Heart right ventricle (tissue), 16 donors: ENCODE measurements at places on chromosomes 7 and 10.
A peak's percentile ranks its signal among the peaks of the same experiment; 100 is the strongest.

DNA sequence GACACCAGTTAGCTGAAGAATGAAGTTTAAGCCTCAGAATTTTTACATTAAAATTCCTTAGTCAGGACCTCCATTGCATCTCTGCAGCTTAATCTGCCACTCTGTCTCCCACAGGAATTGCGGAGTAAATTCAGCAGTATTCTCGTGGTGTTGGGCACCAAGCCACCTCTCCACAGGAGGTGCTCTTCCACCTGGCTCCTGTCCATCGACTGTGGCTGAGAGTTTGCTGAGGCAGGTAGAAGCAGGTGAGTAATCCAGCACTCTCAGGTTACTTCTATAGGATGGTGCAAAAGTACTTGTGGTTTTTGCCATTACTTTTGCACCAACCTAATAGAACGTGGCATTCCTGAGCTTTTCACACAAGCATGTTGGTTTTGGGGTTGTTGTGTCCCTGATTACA is 134.1 kb downstream of the GFRA1 start:
- no peak for DNase-seq

DNA sequence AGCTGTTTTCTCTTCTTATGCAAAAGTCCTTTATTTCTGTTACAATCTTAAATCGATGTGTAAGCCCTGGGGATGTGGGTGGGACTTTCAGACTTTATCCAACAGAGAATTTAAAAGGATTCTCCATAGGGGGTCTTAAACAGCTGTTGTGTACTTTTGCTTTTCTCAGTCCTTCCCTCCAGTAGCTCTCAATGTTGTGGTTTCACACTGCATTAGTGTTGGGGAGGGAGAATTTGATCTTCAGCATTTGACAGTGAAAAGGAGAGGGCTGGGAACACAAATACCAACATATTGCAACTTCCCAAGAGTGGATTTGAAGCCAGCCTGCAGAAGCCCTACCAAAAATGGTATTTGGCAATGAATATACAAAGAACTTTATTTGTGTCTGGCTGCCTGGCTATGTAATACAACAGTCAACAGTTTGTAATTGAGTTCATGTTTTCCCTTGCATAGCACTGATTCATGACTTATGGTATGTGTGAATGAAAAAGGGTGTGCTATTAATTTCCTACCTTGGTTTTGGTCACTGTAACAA is 80.1 kb upstream of the CAPZA2 start:
- no peak for DNase-seq

GRCh38 chr10:63591600-63592379 is 70.6 kb downstream of the REEP3 start:
- no peak for DNase-seq

DNA sequence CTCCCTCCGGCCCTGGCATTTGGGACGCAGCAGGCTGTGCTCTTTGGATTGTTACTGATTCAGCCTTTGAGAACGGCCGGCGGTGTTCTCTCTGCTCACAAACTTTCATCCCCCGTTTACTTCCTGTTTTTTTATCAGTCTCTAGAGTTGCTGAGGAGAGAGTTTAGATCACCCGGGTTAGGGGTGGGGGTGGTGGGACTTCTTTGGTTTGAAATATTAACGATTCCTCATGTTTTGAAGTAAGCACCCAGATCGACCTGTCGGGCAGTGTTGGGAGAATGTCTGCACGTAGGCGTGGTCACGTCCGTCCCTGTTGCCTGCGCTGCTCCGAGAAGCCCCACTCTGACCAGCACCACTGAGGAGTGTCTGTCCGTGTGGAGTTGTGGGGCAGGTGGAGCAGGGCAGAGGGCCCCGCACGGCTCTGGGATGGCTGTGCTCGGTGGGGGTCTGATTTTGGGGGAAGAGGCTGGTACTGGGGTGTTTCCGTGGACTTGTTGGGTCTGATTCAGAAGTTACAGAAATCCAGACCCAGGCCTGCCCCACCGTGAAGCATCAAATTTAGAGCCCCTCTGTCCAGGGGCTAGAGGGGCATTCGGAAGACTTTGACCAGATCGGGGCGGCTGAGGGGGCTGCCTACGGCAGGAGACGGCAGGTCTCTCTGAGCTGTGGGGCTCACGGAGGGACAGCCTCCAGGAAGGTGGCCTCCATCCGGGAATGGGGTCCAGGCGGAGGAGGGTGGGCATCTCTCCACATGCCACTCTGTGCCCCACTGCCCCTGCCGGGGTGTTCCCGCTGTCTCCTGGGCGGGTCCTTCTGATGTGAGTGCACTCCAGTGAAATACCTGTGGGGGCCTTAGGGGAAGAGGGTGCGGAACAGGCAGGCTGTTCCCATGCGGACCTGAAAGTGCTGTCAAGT is 7.4 kb downstream of the INPP5A start:
- DNase-seq = no peak

- no peak for DNase-seq
Observed at GRCh38 chr7:149846021-149846420, 7.8 kb downstream of the ZNF862 start.

- DNase-seq = no peak
Observed at GRCh38 chr10:89469517-89469916, 55.1 kb downstream of the IFIT5 start.

DNA sequence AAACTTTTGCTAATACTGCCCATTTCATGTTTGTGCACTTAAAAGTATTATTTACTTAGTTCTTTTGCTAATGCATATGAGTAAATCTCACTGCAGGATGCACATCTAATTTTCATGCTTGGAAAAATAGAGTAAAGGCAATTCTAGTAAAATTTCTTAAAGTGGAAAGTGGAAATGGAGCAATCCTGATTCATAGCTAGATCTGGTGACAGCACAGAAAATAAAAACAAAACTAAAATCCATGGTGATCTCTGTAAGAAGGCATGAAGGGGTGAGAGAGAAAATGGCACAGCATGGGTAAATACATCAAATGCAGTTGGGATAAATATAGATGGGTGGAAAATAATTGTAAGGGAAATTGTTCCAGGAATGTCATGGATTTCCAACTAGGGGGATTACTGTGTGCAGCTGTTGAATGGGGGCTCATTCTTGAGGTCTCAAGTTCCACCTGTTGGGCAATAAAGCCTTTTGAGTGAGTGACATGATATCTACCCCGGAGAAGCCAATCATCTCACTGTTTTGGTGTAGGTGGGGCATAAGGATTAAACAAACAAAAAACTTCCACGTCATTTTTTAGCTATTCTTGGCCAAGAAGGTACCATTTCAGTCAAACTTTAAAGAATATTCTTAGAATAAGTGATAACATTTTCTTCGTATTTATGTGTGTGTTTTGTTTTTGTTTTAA is 1.7 kb upstream of the MCU start:
- DNase-seq = no peak

GRCh38 chr10:91422915-91423314 is 12.8 kb downstream of the HECTD2 start:
- DNase-seq = no peak

DNA sequence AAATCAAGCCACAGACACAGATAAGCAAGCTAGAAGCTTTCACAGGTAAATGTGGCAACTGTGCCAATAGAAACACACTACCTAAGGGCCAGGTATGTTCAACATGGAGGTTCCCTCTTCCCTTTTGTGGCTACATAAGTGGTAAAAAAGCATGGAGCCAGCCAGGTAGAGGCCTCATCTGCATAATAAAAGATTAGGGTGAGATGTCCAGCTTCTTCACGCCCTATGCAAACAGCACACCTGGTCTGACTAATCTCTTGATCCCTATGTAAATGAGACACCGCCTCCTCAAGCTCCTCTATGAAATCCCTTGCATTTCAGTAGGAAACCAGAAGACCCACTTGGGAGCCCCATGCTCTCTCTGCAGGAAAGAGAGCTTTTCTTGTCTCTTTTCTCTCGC is 282.2 kb downstream of the NEBL start:
- DNase-seq = no peak

GRCh38 chr10:6953271-6953801 is 373.3 kb upstream of the PRKCQ start:
- DNase-seq = no peak

DNA sequence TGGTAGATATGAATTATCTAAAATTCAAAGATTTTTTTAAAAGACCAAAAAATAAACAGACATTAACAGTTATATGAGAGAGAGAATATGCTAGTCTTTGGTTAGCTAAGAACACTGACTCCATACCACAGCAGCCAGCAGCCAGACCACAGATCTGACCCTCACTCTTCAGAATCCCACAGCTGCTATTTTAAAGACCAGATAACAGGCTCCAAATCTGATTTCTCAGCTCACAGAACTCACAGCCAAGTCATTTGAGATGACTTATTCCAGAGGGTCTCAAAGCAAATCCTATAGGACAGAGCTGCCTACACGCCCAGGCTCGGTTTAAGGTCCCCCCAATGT is 20.4 kb downstream of the NUDCD3 start:
- no peak for DNase-seq

DNA sequence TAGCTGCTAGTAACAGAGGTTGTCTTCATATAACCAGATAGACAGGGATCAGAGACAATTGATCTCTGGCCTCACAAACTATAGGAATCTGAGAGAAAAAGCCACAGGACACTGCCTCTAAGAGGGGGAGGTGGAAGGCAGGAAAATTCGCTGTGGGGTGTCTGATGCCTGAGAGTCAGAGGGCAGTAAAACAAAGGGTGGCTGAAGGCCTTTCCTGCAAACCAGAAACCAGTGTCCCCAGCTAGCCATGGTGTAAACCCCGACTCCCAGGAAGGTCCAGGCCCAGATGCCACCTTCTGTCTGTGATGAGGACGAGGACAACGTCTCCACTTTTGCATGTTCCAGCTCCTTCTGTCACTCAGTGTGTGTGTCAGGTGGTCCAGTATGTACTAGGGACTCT is 215.1 kb downstream of the ADARB2 start:
- no peak for DNase-seq

DNA sequence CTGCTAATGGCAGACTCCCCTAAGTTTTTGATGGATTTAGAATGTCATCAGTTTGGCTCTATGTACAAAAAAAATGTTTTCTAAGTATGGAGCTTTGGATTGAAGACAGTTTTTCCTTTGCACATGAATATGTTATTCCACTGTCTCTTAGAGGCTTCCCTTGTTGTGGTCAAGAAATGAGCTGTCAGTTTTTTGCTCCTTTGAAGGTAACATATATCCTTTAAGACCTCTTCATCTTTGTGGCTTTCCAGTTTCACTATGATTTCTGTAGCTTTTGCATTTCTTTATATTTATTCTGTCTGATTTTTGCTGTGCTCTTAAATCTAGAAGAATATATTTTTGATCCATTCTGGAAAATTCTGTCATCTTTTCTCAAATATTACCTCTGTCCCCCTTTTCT is 15.8 kb upstream of the ODAD2 start:
- DNase-seq = no peak

DNA sequence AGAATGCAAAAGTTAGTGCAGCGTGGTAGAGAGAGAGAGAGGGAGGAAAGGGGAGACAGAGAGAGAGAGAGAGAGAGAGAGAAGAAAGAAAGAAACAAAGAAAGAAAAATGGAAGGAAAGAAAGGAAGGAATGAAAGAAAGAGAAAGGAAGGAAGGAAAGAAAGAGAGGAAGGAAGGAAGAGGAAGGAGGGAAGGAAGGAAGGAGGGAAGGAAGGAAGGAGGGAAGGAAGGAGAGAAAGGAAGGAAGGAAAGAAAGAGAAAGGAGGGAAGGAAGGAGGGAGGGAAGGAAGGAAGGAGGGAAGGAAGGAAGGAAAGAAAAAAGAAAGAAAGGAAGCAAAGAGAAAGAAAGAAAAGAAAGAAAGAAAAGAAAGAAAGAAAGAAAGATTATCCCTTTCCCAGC is 209.8 kb upstream of the MYO3A start:
- DNase-seq = no peak

DNA sequence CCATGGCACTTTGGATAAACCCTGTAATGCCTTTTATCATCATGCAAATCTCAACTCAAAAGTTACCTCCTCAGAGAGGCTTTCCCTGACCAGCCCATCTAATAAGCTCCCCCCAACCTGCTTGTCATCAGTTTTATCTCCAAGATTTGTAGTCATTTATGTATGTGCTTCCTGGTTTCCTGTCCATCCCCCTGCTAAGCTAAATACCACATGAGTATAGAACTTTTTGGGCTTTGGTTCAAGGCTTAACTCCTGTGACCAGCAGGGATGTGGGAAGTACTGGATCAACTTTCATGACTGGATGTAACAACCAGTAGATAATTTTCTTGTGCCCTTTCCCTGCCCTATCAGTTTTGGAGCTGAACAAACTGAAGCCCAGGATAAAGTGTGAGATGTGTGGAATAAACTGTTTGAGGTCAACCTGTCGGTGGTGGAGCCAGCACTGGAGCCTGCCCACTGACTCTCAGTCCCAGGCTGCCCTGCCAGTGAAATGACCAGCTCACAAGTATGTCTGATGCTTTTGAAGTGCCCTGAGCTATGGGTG is 148.6 kb downstream of the CYP26A1 start:
- DNase-seq = no peak

DNA sequence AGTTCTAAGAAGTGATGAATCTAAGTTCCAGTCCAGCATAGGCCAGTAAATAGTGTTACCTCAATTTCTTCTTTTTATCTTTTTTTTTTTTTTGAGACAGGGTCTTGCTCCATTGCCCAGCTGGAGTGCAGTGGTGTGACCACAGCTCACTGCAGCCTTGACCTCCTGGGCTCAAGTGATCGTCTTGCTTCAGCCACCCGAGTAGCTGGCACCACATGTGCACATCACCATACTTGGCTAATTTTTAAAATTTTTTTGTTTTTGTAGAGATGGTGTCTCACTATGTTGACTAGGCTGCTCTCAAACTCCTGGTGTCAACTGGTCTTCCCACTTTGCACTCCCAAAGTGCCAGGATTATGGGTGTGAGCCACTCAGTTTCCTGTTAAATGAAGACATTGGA is 126.6 kb upstream of the LYZL2 start:
- no peak for DNase-seq

DNA sequence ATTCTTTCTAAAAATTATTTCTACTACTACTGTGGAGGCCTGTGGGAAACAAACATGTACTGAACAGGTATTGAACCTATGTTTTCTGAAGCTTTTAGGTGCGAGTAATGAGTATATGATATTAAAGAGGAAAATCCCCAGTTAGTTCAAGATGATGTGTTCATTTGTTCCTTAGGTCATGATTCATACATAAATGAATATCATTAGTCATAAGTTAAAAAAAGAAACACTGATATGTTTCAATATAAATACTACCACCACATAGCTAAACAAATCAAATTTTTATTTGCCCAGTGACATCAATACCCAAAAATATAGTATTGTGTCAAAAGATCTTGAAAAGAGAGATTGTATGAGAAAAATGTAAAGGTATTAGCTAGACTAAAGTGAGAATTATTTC is 210.7 kb upstream of the GNAI1 start:
- DNase-seq = no peak

GRCh38 chr10:121133901-121134300 is 282.7 kb downstream of the WDR11 start:
- no peak for DNase-seq

DNA sequence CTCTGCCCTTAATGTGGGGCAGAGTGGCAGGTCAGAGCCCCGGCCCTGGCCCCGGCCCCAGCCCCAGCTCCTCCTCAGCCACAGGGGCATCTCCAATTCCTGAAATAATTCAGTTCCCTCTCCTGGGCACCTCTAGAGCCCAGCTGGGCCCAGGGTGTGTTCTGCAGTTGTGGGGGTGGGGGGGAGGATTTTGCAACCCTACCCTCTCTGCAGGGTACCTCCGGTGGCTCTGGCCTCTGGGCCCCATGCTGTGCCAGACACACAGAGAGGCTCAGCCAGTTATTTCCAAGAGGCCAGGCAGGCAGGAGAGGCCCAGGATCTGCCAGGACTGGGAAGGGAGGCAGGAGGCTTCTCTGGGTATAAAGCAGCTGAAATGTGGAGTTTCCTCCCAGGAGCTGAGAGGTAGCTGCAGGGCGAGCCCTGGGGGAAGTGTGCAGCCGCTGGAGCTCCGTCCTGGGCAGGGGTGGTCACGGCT is 47.9 kb downstream of the PWWP2B start:
- no peak for DNase-seq

GRCh38 chr7:113370910-113371309 is 252.6 kb upstream of the SMIM30 start:
- no peak for DNase-seq

GRCh38 chr7:30921540-30922401 is 10.1 kb downstream of the AQP1 start:
- peak; percentile 15 for DNase-seq
